Activated CD4-positive, CD25-positive, alpha-beta regulatory T cell (primary cell): ENCODE measurements at places on chromosomes 2 and 18.

DNA sequence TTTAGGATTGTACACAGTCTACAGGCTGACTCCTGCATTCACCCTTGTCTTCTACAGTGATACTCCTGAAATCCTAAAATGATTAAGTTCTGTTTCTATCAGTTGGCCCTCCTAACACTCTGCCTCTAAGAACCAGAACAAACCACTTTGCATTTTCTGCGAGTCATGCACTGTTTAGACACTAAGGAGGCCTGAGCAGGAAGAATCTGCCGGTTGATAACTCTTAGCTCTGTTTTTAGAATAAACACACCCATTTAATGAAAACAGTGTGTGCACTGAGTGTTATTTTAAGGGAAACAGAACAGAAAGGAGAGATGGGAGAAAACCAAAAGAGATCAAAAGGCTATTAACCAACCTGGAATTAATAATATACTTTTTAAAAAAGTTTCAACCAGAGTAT is 22.9 kb upstream of the SSB start:
- no peak for DNase-seq

DNA sequence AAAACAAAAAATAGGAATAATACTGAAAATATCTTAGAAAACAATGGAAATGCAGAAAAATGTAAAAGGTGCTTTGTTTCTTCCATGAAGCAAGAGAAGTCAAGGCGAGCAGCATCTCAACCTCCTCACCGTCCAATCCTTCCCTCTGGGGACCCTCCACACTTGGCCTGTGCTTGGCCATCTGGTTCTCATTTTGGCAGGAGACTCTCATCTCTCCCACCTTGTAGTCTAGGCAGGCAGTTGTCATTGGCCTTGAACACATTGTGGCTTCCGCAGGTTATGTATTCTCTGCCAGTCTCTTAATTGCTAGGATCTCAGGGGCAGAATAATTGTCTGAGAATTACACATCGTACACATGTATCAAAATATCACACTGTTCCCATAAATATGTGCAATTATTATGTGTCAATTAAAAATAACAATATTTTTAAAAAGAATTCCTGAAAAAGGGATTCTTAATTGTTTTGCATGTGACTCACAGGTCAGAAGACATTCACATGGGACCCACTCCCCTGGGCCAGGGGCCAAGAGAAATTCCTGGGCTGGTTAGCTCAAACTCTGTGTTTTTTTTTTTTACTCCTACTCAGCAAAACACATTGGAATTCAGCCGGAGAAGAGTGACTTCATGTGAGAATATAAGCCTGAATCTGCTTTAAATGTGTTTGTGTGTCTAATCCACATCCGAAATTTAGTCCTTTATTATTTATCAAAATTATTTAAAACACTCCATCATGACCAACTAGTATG is 14.0 kb upstream of the ANKRD62 start:
- no peak for DNase-seq

GRCh38 chr18:35463827-35464226 is 33.9 kb downstream of the INO80C start:
- DNase-seq: no peak

- no peak for DNase-seq
Observed at GRCh38 chr2:143030127-143030526, 99.1 kb upstream of the ARHGAP15 start.

GRCh38 chr2:68734688-68735525 is at the start of gene ARHGAP25:
ARHGAP25 (plus strand) TSS chr2:68734811; CDS start chr2:68735200, 389 bp downstream.
- DNase-seq: no peak

DNA sequence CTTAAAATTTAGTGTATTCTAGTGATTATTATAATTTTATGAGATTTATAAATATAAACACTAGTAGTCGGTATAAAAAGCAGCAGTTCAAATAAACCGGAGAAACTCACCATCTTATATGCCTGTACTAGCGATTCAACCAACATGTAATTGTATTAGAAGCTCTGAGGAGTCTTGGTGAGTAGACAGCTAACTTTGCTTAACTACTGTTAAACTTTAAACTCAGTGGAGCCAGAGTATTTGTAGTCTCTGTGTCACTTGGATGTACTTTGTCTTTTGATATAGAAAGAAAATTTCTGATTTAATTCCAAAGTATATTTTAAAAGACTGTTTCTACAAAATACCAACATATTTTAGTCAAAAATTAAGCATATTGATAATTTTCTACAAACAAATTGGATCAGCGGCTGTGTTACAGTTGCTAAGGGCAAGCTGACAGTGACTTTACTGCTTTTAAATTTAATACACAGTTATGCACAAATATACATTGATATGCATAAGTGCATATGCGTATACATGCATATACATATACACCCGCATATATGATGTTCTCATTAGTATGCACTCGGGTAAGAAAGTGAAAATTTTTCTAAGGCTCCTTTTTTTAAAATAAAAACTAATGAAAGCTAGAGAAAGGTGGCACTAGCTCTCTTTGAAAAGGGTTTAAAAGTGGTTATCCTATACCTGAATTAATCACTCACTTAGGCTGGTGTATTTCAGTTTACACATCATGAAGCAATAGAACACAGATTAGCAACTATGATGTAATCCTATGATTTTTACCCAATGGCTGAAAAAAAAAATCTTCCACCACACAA is 374.5 kb downstream of the NCKAP5 start:
- DNase-seq: no peak

- DNase-seq: no peak
Observed at GRCh38 chr2:189013671-189014448, 39.7 kb downstream of the COL3A1 start.
